ENCODE measurements at places on chromosomes 6 and 20.

DNA sequence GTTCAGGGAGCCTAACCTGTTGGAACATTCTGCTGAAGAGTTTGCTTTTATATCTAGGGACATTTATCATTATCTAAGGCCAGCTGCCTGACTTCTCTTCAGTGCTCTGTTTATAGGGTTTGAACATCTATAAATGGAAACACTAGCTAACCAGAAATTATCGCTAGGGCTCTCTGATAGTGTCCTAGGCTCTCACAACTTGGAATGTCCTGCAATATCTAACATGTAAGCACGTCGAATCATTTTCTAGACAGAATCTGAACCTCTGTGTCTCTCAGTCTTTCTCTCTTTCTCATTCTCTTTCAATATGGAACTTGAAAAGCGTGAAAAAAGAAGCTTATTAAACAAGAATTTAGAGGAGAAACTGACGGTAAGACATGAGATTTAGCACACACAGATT is 92.5 kb upstream of the MLIP start:
- no peak for DNase-seq

DNA sequence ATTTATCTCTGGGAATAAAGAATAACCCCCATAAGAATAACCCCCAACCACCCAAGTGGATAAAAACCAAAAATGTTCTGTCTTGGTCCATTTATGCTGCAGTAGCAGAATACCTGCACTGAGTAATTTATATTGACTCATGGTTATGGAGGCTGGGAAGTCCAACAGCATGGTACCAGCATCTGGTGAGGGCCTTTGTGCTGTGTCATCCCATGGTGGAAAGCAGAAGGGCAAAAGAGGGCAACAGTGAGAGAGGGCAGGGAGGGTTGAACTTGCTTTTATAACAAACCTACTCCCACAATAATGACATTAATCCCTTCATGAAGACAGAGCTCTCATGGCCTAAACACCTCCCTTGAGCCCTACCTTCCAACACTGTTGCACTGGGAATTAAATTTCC is 133.7 kb downstream of the ERMARD start:
- no peak for DNase-seq

DNA sequence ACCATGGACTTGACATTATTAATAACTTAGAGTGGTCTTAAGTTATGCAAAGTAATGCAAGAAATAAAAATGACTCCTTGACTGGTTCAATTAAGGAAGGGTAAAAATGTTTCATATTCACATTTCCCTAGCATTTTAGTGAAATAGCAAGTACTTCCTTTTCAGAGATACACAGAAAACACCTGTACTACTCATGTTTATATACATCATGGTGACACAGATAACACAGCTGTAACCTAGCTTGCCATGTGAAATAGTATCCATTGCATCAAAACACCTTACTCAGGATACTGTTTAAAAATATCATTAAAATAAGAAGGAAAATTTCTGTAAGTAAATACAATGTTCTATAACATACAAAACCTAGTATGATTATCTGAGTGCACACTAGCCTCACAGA is 102.4 kb downstream of the AHI1 start:
- DNase-seq, result no peak

- DNase-seq, result no peak
These were observed 11.2 kb upstream of the SERPINB6 start for GRCh38 chr6:2982426-2983117.

- DNase-seq, result no peak
These were observed 1066.3 kb upstream of the MAP3K7 start for GRCh38 chr6:91653076-91653723.

GRCh38 chr6:103504501-103505154 is 1355.1 kb downstream of the HACE1 start:
- DNase-seq, result no peak

GRCh38 chr6:70479236-70479635 is 65.9 kb downstream of the FAM135A start:
- DNase-seq, result no peak

DNA sequence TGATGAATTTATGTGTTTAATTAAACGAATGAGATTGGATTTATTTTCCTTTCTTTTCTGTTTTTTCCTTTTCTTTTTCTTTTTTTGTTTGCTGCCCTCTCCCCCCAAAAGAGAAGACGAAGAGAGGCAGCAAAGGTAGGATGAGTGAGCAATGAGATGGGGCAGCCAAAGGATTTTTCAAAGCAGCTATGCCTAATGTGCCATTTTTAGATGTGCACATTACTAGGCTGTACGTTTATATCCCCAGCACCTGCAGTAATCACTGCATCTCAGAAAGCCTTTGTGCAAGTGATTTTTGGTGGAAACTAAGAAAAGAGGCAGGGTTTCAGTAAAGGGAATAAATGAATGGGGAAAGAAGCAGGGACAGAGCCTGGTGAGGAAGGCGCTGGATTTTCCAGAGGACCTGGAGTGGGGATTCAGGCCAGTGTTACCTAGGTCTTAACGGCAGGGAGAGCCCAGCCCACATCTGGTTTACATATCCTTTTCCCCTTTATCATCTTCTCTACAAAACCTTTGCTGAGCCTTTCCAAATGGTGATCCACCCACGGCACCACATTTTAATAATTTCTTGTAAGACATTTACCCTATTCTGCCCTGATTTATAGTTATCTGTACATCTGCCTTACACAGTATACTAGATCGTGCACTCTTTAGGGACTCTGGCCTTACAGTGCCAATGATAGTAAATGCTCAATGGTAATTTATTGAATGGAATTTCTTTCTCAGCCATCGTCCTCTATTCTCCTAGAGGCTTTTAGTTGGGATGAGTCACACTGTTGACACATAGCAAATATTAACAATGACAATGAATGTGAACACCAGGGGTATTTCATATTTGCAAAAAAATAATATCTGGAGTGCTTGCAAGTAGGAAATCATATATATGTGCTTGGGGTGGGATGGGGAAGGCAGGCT is 38.3 kb upstream of the ATXN1 start:
- DNase-seq, result no peak

DNA sequence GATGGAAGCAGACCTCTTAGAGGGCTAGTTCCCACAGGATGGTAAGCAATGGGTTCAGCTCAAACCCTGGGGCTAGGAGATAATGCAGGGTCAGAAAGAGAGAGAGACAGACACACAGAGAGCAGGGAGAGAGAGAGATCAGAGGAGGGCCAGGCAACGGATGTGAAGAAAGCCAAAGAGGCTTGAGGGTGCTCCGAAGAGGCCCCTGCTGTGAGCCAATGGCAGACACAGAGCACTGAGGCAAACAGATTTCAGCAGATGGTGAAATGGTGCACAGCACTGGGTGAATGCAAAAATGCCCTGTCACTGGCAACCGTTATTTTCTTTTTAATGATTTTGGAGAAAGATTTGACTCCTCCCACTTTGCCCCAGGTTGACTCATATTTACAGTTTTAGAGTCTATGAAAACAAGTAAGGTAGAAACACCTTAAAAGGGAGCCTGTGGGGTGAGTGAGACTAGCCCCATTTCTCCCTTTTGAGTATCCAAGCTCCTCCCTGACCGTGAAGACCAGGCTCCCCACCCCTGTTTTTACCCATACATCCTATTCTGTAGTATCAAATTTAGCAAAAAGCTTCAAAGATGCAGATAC is 840 bp downstream of the DEFB132 start:
- no peak for DNase-seq

GRCh38 chr6:167137081-167137480 is 14.2 kb downstream of the CCR6 start:
- no peak for DNase-seq

DNA sequence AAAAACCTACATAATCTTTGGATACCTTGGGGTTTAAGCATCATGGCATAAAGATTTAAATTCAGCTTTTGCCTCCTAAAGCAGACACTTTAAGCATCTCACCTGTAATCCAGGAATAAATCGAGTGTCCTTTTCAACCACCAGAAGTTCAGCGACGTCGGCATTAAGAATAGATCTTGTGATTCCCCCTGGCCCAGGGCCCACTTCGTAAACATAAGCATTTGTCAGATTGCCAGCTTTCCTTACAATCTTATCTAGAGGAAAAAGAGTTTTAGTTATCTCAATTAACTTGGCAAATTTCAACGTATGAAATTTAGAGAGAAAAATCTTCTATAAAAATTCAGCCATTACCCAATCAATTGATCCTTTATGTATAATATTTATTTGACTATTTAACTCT is 3.2 kb downstream of the TFB1M start:
- DNase-seq, result no peak

DNA sequence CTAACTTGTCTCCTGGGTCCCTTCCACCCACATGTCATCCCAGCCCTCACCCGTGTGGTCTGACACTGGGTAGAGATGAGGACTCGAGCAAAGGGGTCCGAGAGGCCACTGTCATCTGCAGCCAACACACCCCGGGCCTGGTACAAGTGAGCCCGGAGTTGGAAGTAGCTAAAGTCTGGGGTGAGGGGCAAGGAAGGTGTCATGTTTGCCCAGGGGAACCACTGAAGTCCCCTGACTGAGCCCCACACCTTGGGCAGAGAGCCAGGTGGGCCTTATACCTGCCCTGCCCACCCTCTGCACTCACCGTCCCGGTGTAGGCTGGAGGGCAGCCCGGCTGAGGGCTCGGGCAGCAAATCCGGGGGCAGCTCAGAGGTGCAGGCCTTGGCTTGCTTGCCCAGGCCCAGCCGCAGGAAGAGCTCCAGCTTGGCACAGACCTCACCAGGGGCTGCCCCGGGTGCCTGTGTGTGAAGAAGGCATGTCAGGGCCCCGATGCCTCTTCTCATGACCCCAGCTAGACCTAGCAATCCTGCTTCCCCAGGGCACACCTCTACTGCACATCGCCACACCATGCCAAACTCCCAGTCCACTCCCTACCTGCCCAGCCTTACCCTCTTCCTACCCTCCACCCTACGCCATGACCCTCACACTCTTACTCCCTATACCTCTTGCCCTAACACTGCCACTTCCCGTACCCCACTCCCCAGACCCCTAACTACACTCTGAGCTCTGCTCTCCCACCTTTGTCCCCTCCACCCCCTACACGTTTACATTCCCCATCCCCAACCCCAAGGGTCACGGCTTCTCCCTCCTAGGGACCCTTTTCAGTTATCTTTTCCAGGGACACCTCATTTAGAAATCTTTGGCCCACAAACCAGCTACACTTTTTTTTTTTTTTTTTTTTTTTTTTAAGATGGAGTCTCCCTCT is 31.7 kb upstream of the SPAG4 start:
- no peak for DNase-seq

GRCh38 chr20:17655865-17656479 is 26.1 kb downstream of the RRBP1 start:
- no peak for DNase-seq

- DNase-seq, result no peak
These were observed 8.7 kb upstream of the SALL4 start for GRCh38 chr20:51811042-51811355.

GRCh38 chr20:31484001-31484400 is 8.9 kb downstream of the REM1 start:
- no peak for DNase-seq

DNA sequence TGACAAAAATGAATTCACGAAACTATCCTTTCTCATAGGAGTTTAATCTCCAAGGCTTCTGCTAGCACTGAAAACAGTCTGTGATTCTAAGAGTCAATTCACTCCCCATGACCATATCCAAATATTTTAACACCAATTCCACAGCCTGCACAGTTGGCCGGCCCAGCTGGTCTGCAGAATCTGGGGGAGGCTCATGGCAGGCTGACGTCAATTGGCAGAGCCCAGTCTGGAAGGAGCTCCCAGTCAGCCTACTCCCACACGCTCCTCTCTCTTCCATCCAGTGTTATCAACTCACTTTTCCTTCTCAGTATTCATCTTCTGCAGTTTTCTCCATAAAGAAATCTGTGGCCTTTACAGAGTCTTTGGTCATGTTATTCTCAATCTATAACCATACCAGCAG is 111.0 kb downstream of the TBXT start:
- no peak for DNase-seq

DNA sequence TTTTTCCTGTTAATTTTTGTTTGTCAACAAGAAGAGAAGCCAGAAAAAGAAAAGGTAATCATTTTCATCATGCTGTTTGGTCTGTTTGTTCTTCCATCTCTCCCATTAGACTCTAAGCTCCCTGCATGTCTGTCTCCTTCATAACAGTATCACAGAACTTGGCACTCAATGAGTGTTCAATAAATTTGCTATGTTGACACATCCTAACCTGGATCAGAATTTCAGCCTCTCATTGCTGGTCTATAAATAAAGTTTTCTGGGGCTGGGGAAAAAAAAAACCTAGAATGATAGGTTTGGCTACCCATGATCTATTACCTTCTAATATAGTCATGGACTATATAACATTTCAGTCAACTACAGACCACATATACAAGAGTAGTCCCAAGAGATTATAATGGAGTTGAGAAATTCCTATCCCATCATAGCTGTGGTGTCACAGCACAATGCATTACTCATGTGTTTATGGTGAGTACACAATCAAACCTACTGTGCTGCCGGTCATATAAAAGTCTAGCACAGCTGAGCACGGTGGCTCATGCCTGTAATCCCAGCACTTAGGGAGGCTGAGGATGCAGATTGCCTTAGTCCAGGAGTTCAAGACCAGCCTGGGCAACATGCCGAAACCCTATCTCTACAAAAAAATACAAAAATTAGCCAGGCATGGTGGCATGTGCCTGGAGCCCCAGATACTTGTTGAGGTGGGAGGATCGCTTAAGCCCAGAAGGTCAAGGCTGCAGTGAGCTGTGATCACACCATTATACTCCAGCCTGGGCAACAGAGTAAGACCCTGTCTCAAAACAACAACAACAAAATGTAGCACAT is 5.9 kb downstream of the NUDT3 start:
- no peak for DNase-seq

GRCh38 chr6:112501705-112502104 is 154.6 kb downstream of the RFPL4B start:
- DNase-seq, result no peak
